Urinary bladder (tissue), 4 donors: ENCODE measurements at places on chromosomes 11 and 22. TPM values are rescaled to one million over a fixed set of nuclear protein-coding genes. Genes with fewer than 3 reads are reported as not detected.

HBB gene
- 394 TPM for total RNA-seq

SHANK3 gene
- total RNA-seq: 8.1 TPM

GRCh38 chr11:8384199-8384821 lies 120.6 kb upstream of the LMO1 start:
- no peak for DNase-seq

DNA sequence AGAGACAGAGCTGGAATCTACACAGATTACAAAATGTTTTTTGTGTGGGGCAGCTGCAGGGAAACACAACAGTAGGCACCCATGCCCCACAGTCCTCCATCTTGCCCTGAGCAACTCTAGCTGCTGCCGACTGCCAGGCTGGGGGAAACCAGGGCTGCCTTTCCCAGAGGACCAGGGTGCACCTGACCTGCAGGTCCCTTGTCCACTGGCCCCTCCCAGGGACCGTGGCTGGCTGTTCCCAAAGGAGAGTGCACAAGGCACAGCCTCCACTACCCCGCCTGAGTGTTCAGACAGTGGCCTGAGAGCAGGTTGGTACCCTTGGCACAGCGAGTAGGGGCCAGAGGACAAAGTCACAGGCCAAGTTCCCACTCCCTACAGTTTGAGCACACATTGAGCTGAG lies 181.8 kb downstream of the BARX2 start:
- DNase-seq: no peak

- no peak for DNase-seq
Observed at GRCh38 chr22:33565580-33565995, 354.7 kb downstream of the LARGE1 start.

CLNS1A gene
- 187 TPM for total RNA-seq

DNA sequence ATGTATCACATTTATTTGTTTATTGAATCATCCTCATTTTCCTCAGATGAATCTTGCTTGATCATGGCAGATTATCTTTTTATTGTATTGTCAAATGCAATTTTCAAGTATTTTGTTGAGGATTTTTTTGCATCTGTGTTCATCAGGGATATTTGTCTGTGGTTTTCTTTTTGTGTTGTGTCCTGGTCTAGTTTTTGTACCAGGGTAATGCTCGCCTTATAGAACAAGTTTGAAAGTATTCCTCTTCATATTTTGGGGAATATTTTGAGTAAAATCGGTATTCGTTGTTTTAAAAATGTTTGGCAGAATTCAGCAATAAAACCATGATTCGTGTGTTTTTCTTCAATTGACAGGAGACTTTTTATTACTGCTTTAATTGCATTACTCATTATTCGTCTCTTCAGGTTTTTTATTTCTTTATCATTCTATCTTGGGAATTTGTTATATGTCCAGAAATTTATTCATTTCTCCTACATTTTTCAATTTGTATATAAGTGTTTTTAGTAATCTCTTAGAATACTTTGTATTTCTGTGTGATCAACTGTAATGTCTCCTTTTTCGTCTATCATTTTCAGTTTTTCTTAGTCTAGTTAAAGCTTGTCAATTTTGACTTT lies 113.4 kb upstream of the SERPIND1 start:
- DNase-seq: no peak

SLC25A17 gene
- 20.1 TPM for total RNA-seq

GRCh38 chr11:105767931-105768330 lies 158.1 kb downstream of the GRIA4 start:
- no peak for DNase-seq

GRCh38 chr11:13462311-13462900 lies 616 bp downstream of the BTBD10 start:
- peak; percentile 39 for DNase-seq

- DNase-seq: no peak
Observed at GRCh38 chr11:44985721-44986120, 35.0 kb upstream of the TP53I11 start.

DNA sequence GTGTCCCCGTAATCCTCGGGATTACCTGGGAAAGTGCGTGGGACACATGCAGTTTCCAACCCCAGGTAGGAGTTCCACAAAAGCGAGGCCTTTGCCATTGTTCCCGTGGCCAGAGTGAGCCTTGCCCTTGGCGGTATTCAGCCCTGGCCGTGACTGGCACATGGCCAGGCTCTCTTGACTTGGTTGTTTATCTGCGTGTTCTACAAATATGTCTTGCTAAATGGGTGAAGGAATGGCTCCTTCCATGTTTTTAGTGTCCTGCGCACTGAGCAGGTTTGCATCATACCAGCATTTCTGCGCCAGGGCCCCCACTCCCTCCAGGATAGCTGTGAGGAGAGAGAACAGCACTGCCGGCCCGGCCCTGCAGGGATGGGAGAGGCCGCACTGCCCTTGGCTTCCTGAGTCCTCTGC lies 20.0 kb downstream of the POLR3H start:
- no peak for DNase-seq
